ENCODE measurements at places on chromosomes 11 and 22. TPM values are rescaled to one million over a fixed set of nuclear protein-coding genes. Genes with fewer than 3 reads are reported as not detected.

DNA sequence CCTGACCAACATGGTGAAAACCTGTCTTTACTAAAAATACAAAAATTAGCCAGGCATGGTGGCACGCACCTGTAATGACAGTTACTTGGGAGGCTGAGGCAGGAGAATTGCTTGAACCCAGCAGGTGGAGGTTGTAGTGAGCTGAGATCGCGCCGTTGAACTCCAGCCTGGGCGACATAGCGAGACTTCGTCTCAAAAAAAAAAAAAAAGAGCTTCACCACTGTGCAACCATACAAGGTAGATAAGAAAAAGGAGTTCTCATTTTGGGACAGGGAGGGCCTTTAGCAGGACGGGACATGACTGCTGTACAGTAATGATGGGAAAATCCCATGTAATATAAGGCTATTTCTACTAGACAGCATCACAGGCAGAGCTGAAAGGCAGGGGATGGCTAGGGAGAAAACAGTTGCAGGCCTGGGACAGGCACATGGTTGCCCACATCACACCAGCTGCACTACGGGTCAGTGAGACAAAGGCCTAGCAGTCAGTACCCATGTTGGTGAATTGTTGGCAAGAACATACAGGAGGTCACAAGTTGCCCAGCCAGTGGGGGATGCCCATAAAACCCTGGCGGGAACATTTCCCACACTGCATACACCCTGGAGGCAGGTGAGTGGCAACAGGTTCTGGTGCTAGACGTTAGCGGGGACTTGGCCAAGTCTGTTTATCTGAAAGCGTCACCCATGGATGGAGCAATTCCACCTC is 5.4 kb downstream of the TANGO2 start:
- no peaks in the 10 kb centered on the region for H3K27me3 ChIP-seq
- no peak overlapping the region for H3K27ac ChIP-seq
- DNase-seq = no peak

SYT8 gene
- not detected for total RNA-seq

DNA sequence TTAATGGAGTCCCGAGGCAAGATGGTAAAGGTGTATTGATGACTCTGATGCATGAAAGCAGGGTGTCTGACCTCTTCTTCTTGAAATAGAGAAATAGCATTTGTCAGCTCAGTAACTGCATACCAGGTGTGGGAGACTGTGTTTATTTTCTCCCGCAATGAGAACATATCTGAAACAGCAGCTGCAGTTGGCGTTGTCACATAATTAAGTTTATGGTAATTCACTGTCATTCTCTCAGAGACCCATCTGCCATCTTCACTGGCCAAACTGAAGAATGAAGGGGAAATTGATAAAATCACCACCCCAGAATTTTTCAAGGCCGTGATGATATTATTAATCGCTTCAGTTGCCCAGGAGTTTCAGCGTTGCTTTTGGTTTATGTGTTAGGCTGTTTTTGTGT is 20.1 kb upstream of the MCHR1 start:
- no peaks in the 10 kb centered on the region for H3K36me3 ChIP-seq
- H3K4me3 ChIP-seq = no peak overlapping the region
- DNase-seq = no peak
- peaks cover 2% of the 10 kb centered on the region for H3K4me1 ChIP-seq
- no peak overlapping the region for H3K27ac ChIP-seq

GVQW3 gene
- total RNA-seq = 0.99 TPM

DNA sequence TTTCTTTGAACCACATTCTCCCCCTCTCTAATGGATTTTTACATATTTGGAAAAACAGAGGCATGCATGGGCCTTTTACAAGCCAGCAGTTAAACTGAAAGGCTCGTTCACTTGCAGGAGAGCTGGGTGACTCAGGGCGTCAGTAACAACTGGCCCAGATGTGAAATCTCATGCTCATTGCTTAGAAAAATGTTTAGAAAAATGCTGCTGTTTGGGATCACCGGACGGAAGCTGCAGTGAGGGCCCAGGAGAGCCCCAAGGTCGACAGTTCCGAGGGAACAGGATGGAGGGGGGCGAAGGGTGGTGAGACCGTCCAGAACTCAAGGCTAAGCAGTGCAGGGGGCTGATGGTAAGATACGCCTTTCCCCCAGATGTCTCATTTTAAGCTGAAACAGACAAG is 41.7 kb upstream of the SMTN start:
- no peaks in the 10 kb centered on the region for H3K27me3 ChIP-seq
- H3K36me3 ChIP-seq = no peaks in the 10 kb centered on the region
- no peaks in the 10 kb centered on the region for H3K4me1 ChIP-seq
- no peak overlapping the region for H3K27ac ChIP-seq
- no peak for DNase-seq

- H3K27ac ChIP-seq = no peak overlapping the region
- H3K27me3 ChIP-seq = peaks cover 3% of the 10 kb centered on the region
- no peaks in the 10 kb centered on the region for H3K36me3 ChIP-seq
- no peak overlapping the region for H3K4me3 ChIP-seq
These were observed 14.6 kb downstream of the MRGPRD start for GRCh38 chr11:68965901-68966853.

DNA sequence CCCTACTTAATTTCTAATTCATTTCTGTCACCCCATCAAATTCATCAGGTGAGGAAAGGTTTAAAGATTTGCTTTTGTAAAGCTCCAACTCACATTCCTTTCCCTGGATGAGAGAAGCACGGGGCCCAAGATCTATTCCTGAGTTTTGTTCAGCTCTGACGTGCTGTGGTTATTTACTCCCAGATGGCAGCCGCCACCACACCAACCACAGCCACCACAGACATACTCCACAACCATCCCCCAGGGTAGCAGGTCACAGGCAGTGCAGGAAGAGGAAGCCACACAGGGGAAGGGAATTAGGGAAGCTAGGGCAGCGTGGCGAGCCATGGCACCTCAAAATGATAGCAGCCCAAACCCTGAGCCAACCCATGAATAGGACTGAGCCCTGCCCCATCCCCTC is 63.5 kb upstream of the CSNK2A3 start:
- no peak overlapping the region for H3K4me3 ChIP-seq
- no peaks in the 10 kb centered on the region for H3K4me1 ChIP-seq

DNA sequence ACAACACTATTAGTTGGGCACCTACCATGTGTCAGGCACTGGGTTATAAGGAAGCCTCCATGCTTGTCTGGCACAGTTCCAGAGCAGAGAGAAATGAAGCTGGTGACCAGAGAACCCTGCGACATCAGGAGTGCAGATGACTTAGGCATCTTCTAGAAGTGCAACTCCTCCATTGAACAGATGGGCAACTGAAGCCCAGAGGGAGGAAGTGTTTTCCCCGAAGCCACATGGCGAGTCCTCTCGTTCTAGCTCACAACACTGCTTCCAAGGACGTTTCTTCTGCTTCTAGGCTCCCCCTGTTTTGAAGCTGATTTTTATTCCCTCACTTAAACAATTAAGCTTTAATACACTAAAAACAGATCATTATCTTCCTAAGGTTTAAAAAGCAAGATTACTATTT is 109.8 kb upstream of the SYT13 start:
- no peaks in the 10 kb centered on the region for H3K36me3 ChIP-seq
- peaks cover 12% of the 10 kb centered on the region for H3K4me1 ChIP-seq
- no peak for DNase-seq
- no peak overlapping the region for H3K4me3 ChIP-seq

DNA sequence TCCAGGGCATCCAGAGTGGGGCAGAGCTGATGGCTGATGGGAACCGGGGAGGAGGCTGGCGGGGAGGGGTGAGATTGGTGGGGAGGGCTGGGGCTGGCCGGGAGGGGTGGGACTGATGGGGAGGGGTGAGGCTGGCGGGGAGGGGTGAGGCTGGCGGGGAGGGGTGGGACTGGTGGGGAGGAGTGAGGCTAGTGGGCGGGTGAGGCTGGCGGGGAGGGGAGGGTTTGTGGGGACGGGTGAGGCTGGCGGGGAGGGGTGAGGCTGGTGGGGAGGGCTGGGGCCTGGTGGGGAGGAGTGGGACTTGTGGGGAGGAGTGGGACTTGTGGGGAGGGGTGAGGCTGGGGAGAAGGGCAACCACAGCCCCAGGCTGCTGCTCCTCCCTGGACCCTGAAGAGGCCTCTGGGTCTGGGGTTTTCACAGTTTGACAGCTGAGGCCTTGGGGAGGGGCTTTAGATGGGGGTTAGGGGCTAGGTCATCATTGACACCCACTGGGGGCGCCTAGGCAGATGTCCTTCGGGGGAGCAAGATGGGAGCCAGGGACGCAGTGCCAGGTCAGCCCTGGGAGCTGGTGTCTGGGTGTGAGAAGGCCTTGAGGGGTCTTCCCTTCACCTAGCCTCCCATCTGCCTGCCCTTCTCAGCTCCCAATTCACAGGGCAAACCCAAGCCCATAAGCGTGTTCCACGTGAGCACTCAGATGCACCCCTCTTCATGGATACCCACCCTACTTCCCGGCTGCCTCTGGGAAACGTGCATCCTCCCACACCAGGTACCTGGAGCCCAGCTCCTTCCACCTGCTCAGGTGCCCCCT is 26.7 kb downstream of the PARVG start:
- no peaks in the 10 kb centered on the region for H3K27me3 ChIP-seq
- no peaks in the 10 kb centered on the region for H3K36me3 ChIP-seq
- no peak for DNase-seq
- no peak overlapping the region for H3K27ac ChIP-seq
- no peak overlapping the region for H3K4me3 ChIP-seq

SCUBE2 gene
- 1.6 TPM for total RNA-seq

ARHGAP20 gene
- 1.4 TPM for total RNA-seq

GRCh38 chr11:11763796-11764422 is 77.9 kb upstream of the USP47 start:
- H3K36me3 ChIP-seq = no peaks in the 10 kb centered on the region
- H3K4me1 ChIP-seq = no peaks in the 10 kb centered on the region
- no peak overlapping the region for H3K27ac ChIP-seq
- H3K27me3 ChIP-seq = peaks cover 6% of the 10 kb centered on the region
- no peak for DNase-seq

INPP5J gene
- total RNA-seq = 0.49 TPM

DNA sequence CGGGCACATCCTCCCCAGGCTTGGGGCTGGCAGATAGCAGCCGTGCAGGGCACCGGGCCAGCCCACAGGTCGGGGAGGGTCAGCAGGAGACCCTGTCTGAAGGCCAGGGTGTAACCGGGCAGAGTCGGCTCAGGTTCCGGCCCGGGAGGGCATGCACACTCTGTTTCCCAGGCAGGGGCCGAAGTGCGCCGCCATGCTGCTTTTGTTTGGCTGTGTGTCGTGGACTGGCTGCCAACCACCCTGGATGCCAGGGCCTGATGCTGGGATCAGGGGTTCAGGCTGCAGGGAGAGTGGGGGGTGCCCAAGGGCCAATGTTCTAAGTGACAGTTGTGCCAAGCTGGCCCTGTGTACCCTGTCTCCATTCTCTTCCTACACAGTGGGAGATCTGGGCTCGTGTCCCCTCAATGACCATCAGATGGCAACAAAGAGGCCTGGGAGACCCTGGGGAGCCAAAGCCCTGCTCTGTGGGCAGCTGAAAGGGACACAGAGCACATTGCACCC is 120.9 kb upstream of the B3GAT1 start:
- H3K4me1 ChIP-seq = no peaks in the 10 kb centered on the region
- no peak for DNase-seq
- no peaks in the 10 kb centered on the region for H3K27me3 ChIP-seq
- H3K36me3 ChIP-seq = no peaks in the 10 kb centered on the region
- H3K4me3 ChIP-seq = no peak overlapping the region

GRCh38 chr11:66408488-66409214 is 12.2 kb upstream of the NPAS4 start:
- peaks cover 8% of the 10 kb centered on the region for H3K27me3 ChIP-seq
- H3K4me3 ChIP-seq = no peak overlapping the region
- no peak overlapping the region for H3K27ac ChIP-seq
- DNase-seq = peak; percentile 82
- H3K36me3 ChIP-seq = no peaks in the 10 kb centered on the region
- H3K4me1 ChIP-seq = no peaks in the 10 kb centered on the region

DNA sequence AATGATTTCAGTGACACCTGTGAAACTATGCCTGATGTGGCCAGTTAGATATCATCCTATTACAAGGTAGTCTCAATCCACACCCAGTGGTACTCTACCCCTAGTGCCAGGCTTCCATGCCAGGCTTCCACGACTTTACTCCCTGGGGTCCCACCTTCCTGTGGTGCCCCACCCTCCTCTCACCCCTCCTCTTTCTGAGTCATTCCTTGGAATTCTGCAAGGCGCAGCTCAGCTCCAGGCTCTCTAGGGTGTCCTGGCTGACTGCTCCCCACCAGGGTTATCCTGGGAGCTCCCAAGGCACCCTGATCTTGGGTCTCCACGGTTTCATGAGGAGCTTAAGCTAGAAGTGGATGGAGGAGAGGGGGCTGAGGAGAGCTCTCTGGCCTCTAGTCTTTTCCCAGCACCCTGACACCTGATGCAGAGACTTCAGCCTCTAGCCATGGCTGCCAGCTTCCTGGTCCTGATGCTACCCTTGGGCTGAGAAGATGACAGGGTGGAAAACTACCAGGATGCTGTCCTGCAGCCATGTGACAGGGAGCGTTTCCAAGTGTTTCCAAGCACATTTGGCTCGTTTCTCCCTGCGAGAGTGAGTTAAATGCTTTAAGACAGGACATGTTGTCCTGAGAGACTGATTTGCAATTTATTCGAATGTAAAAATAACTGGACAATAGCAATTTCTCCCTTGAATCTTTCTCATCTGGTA is 1461.2 kb downstream of the TBC1D22A start:
- no peaks in the 10 kb centered on the region for H3K36me3 ChIP-seq
- H3K27me3 ChIP-seq = no peaks in the 10 kb centered on the region
- H3K4me1 ChIP-seq = no peaks in the 10 kb centered on the region

GRCh38 chr11:122020902-122021301 is 95.1 kb downstream of the BLID start:
- no peaks in the 10 kb centered on the region for H3K27me3 ChIP-seq
- H3K36me3 ChIP-seq = no peaks in the 10 kb centered on the region
- no peak overlapping the region for H3K4me3 ChIP-seq
- H3K27ac ChIP-seq = no peak overlapping the region

RBMXL2 gene
- 0.51 TPM for total RNA-seq

DNA sequence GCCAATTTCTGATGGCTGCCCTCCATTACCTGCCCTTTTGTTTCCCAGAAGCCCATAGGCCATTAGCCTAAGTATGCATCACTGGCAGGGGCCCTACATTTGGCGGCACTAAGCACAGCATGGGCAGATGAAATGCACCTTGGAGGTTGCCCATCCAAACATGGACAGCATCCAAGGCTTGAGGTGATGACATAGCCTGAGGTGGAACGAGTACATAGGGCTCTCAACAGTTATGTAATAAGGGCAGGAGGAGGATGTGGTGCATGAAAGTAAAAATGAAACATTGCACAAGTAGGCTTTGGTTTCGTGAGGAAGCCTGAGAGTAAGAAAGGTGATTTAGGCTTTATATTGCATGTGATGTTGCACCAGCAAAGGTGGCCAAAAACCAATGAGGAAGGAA is 148.1 kb downstream of the FAM76B start:
- H3K4me1 ChIP-seq = no peaks in the 10 kb centered on the region
- no peak overlapping the region for H3K4me3 ChIP-seq
- no peaks in the 10 kb centered on the region for H3K27me3 ChIP-seq

IL17RA gene
- total RNA-seq = 19.0 TPM

All from endothelial cell of umbilical vein (primary cell).